COR-L47 (cell line): ENCODE measurements at places on chromosomes 4 and X.

- no peak for DNase-seq
Observed at GRCh38 chrX:12721042-12721441, 70.2 kb upstream of the PRPS2 start.

DNA sequence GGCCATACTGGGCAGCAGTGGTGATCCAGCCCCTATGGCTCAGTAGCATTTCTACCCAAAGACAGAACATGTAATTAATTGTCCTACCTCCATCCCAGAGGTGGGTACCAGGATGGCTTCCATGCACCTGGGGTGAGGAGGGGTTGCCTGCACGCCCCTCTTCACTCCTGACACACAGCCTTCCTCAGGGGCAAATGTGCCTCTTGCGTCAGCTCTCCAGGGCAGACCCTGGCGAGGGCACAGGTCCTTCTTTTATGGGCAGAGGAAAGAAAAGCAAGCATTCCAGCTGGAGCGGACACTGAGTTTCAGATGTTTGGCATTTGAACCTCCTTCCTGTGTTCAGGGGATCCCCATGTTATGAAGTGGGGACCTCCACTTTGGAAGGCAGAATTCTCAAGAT, 95.6 kb downstream of the PHKA2 start:
- no peak for DNase-seq

DNA sequence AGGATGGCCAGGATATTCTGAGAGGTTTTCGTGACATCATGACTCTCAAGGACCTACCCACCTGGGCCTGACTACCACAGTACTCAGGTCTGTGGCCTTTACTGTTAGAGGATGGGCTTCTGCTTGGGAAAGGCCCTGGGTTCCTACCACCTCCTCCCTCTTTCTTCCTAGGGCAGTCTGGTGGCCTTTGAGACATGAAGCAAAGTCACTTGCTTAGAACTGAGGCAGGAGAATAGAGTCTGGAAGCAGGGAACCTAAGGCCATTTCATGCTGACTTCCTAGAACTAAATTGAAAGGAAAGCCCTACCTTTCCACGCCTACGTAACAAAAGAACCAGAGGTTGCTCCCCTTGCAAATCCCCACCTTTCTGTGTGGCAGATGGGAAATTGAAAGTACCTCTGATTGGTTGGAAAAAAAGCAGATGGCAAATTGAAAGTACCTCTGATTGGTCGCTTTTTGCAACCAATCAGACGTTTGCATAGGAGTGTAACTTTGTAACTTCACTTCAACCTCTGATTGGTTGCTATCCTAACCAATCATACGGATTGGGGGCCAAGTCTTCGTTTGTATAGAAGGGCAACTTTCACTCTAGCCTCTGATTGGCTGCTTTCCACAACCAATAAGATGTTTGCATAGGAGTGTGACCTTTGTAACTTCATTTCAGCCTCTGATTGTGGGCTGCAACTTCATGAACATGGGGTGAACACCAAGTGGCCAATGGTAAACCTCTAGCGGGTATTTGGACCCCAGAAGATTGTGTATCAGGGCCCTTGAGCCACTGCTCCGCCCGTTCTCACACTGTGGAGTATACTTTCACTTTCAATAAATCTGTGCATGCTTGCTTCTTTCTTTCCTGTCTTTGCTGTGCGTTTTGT, 9.9 kb upstream of the AKAP14 start:
- no peak for DNase-seq

DNA sequence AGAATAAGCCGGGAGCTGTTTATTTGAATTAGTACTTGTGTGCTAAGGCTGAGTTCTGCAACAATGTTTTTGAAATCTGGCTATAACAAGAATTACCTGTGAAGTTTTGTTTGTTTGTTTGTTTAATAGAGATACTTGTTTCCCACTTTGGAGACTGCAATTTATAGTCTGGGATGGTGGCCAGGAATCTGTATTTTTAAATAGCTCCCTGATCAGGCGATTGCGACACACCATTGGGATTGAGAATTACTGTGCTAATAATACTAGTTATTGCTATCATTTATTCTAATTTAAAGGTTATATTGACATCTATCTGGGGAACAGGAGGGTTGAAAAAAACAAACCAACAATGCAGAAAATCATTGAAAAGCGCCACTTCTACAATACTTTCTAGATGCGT, 951.6 kb upstream of the TENM3 start:
- DNase-seq: no peak

DNA sequence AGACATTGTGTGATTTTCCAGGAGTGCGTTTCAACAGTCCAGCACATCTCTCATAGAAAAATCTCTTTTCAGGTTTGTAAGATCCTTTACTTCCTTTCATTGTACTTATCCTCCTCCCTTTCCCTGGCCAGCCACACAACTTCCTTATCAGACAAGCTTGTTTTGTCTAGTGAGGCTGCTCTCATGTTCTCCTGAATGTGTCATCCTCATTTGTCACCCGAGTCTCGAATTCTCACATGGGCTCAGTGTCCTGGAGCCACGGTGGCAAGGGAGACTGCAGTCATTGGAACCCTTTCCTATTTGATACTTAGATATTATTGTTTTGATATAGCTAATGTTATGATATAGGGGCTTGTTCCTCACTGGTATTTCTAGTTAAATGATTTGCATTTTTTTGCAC, 16.9 kb downstream of the SYNPO2 start:
- no peak for DNase-seq
